ENCODE measurements at places on chromosomes 2 and 18.

GRCh38 chr2:189409131-189409530, 32.1 kb upstream of the WDR75 start:
- DNase-seq = no peak

GRCh38 chr2:198715302-198715835, 742.4 kb downstream of the SATB2 start:
- DNase-seq = no peak

GRCh38 chr2:138600732-138601457, 99.3 kb downstream of the SPOPL start:
- DNase-seq = peak; percentile 19

DNA sequence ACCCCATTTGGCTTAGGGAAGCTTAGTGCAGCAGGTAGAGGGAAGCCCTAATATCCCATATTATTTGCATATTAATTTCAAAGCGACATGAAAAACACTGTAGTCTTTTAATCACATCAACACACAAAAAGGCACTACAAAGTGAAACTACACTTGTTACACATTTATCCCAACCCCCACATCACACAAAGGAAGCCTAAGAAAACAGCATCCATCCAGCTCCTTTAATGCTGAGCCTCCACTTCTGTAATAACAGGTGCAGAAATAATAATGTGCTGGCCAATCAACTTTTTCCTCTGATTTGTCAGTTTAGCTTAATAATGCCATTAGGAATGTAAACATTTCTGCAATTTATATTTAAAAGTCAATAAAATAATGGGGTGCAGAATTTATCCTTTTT, 274.0 kb downstream of the TCF4 start:
- no peak for DNase-seq

GRCh38 chr18:50000227-50000626, 186.9 kb upstream of the ACAA2 start:
- DNase-seq = no peak

GRCh38 chr2:152584301-152584700, 133.0 kb downstream of the PRPF40A start:
- DNase-seq = no peak

- no peak for DNase-seq
Observed at GRCh38 chr2:62407401-62407800, 98.6 kb downstream of the TMEM17 start.

DNA sequence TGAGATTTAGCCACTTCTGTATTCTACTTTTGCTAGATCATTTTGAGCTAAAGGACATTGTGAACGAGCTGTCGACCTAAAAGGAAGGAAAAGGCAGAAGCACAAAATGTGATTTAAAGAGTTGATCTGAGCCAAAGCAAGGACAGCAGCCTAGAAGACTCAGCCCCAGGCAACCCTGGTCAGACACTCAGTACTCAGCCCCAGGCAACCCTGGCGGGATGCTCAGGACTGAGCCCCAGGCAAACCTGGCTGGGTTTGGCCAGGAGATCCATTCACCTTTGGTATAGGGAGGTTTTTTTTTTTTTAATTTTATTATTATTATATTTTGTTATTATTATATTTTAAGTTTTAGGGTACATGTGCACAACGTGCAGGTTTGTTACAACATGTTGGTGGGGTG, 34.3 kb upstream of the PXDN start:
- DNase-seq = no peak

DNA sequence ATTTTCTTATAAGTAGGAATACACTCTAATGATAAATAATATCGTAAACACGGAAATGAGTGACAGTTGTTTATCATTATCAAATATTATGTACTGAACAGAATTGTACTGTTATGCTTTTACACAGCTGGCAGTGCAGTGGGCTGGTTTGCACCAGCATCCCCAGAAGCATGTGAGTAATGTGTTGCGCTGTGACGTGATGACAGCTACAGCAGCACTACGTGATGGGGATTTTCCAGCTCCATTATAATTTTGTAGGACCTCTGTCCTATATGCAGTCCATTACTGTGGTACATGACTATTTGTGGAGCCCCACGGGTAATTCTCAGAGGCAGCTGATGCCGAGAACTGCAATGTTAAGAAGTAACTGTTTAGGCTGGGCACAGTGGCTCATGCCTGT, 77.3 kb upstream of the ATG16L1 start:
- DNase-seq = no peak

- no peak for DNase-seq
Observed at GRCh38 chr2:235077046-235077445, 125.2 kb downstream of the SH3BP4 start.

DNA sequence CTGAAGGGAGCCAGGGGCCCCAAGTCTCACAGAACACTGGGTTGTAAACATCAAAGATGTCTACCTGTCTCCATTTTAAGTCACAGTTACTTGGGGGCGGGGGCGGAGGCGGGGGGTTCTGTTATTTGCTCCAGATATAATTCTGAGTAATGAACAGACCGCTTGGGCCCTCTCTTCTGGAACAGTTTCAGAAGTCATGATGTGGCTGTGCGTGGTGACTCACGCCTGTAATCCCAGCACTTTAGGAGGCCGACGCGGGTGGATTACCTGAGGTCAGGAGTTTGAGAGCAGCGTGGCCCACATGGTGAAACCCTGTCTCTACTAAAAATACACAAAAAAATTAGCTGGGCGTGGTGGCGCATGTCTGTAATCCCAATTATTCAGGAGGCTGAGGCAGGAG, 157.9 kb upstream of the APCDD1 start:
- no peak for DNase-seq

DNA sequence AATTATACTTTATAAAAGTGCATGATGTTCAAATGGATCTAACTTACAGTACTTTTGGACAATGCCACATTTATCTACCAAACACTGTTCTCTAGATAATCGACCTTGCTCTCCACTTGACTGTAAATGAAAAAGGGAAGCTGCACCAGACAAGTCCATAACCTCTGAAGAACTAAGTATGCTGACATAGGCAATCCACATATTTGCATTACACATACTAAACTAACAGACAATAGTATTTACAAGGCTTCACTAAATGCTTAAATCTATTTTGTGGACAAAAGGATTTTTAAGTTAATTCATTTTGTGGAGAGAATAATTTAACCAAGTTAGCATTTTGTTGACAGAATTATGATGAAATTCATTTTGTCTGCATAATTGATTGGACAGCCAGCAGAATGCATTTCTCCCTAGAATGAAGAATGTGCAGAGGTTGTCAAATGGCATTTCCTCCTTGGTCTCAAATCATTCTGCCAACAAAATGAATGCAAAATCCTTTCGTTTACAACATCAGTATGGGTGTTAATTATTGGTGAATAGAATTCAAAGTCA, 520.9 kb downstream of the CPS1 start:
- DNase-seq = no peak
